ENCODE measurements at places on chromosomes 6 and 20.

GRCh38 chr6:149567945-149568585 is 1.9 kb downstream of the GINM1 start:
- DNase-seq = no peak

GRCh38 chr6:68689910-68690309 is 54.8 kb downstream of the ADGRB3 start:
- DNase-seq = no peak

- no peak for DNase-seq
These were observed at the start of gene NFATC2 for GRCh38 chr20:51542571-51543421. Gene NFATC2, minus strand, starts transcription at chr20:51542719. Its CDS starts 220 bp downstream, at chr20:51542499.

DNA sequence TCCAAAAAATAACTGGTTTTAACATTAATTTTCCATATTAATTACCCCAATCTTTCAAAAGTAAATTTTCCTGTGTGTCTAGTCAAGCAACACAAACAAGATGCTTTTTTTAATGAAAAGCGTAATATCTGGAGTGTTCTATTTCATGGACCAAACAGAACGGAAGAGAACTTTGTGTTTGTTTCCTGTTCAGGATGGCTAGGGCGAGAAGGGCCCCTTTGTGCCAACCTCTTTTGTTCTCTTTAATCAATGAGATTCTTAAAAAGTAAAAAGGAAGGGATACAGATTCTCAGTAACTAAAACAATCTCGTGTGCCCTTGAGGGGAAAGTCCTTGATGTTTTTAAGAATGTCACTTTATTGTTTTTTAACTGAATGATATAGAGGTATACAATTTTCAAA is 55.7 kb downstream of the GNAS start:
- DNase-seq = no peak

- DNase-seq = no peak
These were observed 57.3 kb downstream of the TRAF3IP2 start for GRCh38 chr6:111548368-111548767.

- peak; percentile 97 for DNase-seq
These were observed 54.0 kb downstream of the TMEM242 start for GRCh38 chr6:157269261-157269794.

- DNase-seq = no peak
These were observed 128.0 kb downstream of the PHACTR1 start for GRCh38 chr6:12844284-12845223.

- no peak for DNase-seq
These were observed 159.7 kb downstream of the BTBD9 start for GRCh38 chr6:38480036-38480435.

GRCh38 chr6:110266996-110267395 is 86.8 kb downstream of the CDC40 start:
- DNase-seq = no peak

DNA sequence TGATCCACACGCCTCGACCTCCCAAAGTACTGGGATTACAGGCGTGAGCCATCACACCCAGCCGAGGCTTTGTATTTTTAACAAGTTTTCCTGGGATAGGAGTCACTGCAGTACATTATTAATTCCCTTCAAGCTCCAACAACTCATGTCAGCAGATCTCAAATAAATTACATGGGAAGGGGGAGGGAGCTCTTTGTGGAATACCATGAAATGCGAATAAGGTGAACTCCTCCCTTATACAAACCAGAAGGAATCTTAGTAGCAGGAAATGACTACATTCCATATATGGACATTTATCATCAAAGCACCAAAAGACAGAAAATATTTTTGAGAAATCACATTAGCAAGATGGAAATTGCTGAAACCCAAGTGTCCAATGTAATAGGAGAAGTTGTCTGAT is 2.9 kb downstream of the GSS start:
- DNase-seq = no peak

DNA sequence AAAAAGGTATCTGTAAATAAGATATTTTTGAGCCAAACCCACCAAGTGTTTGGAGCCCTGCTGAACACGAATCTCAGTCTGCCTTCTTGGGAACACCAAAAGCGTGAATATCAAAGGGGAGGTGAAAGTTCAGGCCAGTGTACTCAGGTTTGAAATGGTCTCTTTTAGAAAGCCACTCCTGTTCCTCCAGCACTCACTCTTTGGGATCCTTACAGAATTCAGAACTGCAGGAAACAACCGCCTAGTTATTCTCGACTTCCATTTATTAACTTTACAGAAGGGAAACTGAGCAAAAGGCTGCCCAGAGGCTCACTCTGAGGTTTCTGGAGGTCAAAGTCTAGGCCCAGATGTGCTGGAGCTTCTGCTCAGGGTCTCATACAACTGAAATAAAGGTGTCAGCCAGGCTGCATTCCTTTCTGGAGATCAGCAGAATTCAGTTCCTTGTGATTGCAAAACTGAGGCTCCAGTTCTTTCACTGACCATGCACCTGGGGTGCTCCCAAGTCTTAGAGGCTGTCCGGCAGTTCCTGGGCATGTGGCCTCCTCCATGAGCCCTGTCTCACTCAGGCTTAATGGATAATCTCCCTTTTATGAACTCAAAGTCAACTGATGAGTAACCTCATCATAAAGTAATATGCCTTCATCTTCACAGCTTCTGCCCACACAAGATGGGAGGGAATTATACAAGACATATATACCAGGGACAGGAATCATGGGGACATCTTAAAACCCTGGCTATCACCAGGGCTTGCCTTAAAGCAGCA is 65.5 kb upstream of the TNFAIP3 start:
- DNase-seq = no peak

- no peak for DNase-seq
These were observed 10.7 kb downstream of the RFPL4B start for GRCh38 chr6:112357791-112358190.

DNA sequence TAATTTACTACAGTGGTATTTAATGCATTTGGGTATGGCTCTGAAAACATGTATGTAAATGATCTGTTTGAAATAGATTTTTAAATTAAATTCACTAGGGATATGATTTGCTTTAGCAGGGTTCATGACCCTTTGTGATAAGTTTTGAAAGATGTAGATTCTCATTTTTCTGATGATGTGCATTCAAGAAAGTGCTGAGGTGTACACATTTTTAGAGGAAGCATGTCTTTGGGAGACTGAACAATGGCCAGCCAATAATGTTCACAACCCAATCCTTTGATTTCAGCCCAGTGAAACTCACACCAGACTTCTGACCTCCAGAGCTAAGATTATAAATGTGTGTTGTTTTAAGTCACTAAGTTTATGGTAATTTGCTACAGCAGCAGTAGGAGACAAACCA is 71.1 kb downstream of the TMEM244 start:
- no peak for DNase-seq

GRCh38 chr20:57180387-57180786 is 86.1 kb downstream of the BMP7 start:
- DNase-seq = no peak

- no peak for DNase-seq
These were observed 33.3 kb upstream of the TPBG start for GRCh38 chr6:82330171-82330804.

DNA sequence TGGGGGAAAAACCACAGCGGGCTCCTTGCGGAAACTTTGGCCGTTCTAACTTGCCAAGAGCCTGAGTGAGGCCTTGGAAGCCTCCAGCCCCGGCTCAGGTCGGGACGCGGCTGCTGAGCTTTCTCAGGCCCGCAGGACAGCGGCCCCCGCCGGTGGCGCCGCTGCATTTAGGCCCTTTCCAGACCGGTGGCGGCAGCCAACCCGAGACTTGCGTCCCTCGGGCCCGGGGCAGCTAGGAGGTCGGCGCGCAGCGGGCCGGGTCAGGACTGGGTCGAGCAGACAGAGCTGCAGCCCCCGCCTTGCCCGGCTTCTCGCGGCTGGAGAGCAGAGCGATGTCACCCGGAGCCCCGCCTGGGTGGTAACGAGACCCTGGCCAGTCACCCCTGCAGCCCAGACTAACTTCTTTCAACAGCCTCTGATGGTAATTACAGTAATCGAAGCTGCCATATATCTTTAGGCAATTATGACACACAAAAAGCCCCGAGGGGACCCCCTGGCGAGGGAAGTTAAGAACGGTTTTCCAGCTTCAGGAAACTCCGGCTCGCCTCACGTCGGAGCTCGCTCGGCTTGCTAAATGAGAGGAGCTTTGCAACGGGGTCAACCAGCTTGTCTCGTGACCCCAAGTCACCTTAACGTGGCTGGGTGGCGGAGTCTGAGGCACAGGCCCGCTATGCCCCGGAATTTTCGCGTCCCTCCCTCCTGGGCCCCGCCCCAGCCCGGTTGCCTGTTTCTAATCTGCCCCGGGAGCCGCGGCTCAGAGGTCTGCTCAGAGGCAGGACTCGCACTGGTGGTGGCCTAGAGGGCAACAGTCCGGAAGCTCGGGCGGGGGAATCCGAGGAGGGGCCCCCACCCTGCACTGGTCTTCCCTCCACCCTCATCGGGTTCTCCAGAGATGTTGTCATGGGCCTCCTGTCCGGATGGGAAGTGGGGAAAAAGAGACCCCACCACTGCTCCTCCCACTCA is 3.0 kb downstream of the NR2E1 start:
- DNase-seq = no peak

Data from vagina (tissue), 2 donors.